ENCODE measurements at places on chromosomes 3 and 15. TPM values are rescaled to one million over a fixed set of nuclear protein-coding genes. Genes with fewer than 3 reads are reported as not detected.

GRCh38 chr15:41512940-41513505 lies 604 bp downstream of the LTK start:
- H3K27ac ChIP-seq: no peak overlapping the region
- no peaks in the 10 kb centered on the region for H3K36me3 ChIP-seq
- H3K4me3 ChIP-seq: peak overlapping the region; percentile 72
- peaks cover 20% of the 10 kb centered on the region for H3K4me1 ChIP-seq

DNA sequence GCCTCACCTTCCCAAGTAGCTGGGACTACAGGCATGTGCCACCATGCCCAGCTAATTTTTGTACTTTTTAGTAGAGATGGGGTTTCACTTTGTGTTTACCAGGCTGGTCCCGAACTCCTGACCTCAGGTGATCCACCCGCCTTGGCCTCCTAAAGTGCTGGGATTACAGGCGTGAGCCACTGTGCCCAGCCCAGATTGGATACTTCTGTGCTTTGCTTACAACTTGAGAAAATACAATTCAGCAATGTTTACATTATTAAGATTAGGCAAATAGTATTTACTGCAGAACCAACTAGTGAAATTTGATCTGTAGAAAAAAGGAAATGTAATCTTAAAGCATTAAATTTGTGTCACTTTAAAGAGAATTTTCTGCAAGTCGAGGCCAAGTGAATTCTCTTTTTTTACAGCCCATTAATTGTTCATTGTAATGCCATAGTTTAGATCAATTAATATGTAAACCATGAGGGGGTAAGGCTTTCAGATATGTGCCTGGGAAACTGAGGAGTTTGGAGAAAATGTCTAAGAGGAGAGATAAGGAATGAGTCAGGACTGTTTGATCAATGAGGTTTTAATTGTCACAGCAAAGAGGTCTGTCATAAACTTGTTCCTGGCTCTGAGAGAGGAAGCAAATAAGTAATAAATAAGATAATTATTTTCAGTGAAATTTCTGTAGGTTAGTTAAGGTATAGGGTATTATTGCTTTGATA lies 15.3 kb downstream of the PYDC2 start:
- H3K27ac ChIP-seq: no peak overlapping the region
- H3K4me1 ChIP-seq: no peaks in the 10 kb centered on the region
- H3K27me3 ChIP-seq: peaks cover 7% of the 10 kb centered on the region
- no peaks in the 10 kb centered on the region for H3K36me3 ChIP-seq
- DNase-seq: no peak

DNA sequence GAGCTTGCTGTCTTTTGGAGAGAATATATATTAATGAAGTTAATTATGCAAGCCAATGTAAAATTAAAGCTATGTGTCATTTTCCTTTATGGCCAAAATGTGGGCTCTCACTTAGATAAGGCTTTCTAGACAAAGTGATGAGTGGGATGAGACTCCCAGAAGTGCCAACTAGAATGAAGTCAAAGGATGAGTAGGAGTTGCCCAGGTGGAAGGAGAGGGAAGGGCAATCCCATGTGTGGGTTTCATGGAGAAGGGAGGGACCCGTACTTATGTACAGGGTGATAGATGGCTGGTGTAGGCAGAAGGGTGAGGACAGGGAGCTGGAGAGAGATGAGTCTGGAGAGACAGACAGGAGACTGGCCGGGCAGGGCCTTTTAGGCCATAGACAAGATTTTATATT lies 239.2 kb downstream of the THRB start:
- peaks cover 2% of the 10 kb centered on the region for H3K36me3 ChIP-seq
- H3K4me3 ChIP-seq: no peak overlapping the region
- DNase-seq: no peak
- no peak overlapping the region for H3K27ac ChIP-seq
- peaks cover 5% of the 10 kb centered on the region for H3K4me1 ChIP-seq

DNA sequence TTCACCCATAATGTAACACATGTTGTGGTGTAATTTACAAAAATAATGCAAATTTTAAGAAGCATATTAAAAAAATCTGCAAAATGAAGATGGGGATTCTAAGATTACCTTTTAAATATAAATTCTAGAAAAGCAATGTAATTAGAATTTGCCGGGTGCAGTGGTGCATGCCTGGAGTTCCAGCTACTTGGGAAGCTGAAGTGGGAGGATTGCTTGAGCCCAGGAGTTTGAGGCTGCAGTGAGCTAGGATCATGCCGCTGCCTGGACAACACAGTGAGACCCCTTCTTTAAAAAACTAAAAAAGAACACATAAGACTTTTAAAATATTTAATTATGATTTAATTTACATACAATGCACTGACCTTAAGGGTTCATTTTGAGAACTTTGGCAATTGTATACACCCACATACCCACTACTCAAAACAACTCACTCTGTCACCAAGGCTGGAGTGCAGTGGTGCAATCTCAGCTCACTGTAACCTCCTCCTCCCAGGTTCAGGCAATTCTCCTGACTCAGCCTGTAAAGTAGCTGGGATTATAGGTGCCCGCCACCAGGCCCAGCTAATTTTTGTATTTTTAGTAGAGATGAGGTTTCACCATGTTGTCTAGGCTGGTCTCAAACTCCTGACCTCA lies 134.0 kb upstream of the TBL1XR1 start:
- no peak for DNase-seq
- H3K4me3 ChIP-seq: no peak overlapping the region
- no peak overlapping the region for H3K27ac ChIP-seq
- no peaks in the 10 kb centered on the region for H3K27me3 ChIP-seq
- H3K4me1 ChIP-seq: peaks cover 38% of the 10 kb centered on the region
- no peaks in the 10 kb centered on the region for H3K36me3 ChIP-seq

GRCh38 chr15:28101983-28102441 lies 2.9 kb upstream of the OCA2 start:
- DNase-seq: no peak
- no peaks in the 10 kb centered on the region for H3K27me3 ChIP-seq
- peaks cover 32% of the 10 kb centered on the region for H3K4me1 ChIP-seq
- no peaks in the 10 kb centered on the region for H3K36me3 ChIP-seq
- H3K4me3 ChIP-seq: no peak overlapping the region
- no peak overlapping the region for H3K27ac ChIP-seq

DNA sequence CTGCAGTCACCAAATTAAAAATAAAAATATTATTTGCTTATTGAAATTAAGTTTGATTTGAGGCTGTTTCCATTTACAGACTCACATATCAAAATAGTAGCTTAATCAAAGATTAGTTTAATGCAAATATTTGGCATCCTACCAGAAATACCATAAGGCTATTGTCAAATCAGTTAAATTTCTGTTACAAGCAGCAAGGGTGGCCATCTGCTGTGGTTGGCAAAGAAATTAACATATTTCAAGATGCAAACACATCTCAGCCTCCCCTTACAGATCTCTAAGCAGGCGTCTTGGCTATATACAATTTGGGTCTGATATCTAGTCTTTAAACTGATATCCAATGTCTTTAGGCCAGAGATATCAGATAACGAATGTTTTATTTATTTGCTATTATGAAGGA lies 83.2 kb upstream of the NEDD4 start:
- no peak overlapping the region for H3K4me3 ChIP-seq
- no peaks in the 10 kb centered on the region for H3K27me3 ChIP-seq
- DNase-seq: no peak
- H3K27ac ChIP-seq: no peak overlapping the region
- peaks cover 4% of the 10 kb centered on the region for H3K4me1 ChIP-seq

DNA sequence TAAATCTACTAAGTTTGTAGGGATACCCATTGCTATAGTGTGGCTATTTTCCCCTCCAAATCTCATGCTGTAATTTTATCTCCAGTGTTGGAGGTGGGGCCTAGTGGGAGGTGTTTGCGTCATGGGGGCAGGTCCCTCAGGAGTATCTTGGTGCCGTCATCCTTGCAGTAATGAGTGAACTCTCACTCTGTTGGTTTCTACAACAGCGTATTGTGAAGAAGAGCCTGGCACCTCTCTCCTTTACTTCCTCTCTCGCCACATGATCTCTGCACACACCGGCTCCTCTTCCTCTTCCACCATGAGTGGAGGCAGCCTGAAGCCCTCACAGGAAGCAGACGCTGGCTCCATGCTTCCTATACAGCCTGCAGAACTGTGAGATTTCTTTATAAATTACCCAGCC lies 34.0 kb upstream of the TRPM1 start:
- no peak overlapping the region for H3K27ac ChIP-seq
- H3K36me3 ChIP-seq: no peaks in the 10 kb centered on the region
- H3K4me1 ChIP-seq: no peaks in the 10 kb centered on the region
- H3K27me3 ChIP-seq: peaks cover 31% of the 10 kb centered on the region
- DNase-seq: peak; percentile 40
- H3K4me3 ChIP-seq: no peak overlapping the region

DNA sequence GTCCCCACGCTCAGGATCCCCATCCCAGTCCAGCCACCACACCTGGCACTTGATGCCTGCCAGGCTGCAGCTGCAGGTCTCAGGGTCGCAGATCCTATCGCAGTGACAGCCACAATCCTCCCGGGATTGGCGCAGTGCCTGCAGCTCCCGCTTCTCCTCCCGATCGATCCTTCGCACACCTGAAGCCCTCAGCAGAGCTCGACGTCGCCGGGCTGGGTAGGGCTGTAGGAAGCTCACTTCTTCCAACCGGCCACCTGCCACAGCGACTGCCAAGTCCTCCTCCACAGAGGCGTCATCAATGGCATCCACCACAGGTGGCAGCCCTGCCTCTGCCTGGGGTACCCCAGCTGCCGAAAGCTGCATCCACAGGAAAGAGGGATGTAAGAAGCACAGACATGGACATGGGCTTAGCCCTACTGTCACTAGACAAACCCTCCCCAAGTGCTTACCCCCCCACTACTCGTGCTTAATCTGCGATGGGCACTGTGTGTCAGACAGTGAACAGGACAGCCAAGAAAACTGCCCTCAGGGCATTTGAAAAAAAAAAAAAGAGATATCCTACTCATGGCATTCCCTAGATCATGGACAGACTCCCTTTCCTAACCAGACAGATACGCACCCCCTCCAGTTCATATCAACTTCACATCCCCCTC lies 9.2 kb downstream of the CSRNP1 start:
- DNase-seq: no peak
- H3K4me3 ChIP-seq: no peak overlapping the region
- H3K27me3 ChIP-seq: no peaks in the 10 kb centered on the region
- peaks cover 29% of the 10 kb centered on the region for H3K36me3 ChIP-seq
- peaks cover 66% of the 10 kb centered on the region for H3K4me1 ChIP-seq
- no peak overlapping the region for H3K27ac ChIP-seq

NOX5 gene
- total RNA-seq: not detected

CHL1 gene
- not detected for total RNA-seq

DNA sequence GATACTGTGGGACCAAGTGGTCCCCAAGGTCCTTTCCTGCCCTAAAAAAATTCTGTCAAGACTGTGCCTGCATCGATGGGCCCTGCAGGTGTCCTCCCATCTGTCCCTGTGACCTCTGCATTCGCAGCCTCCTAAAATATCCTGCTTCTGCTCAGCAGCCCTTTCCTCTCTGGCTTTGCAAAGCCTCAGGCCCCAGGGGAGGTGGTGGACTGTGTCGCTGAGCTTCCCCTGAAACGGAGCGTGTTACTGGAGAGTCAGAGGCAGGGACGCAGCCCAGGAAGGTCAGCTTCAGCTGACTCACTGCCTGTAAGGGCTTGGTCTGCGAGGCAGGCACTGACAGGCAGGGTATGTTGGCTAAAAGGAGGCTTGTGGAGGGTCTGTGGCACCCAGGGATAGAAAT lies 110.0 kb downstream of the RAB11A start:
- no peaks in the 10 kb centered on the region for H3K36me3 ChIP-seq
- H3K4me3 ChIP-seq: no peak overlapping the region
- peaks cover 48% of the 10 kb centered on the region for H3K27me3 ChIP-seq
- DNase-seq: no peak
- peaks cover 4% of the 10 kb centered on the region for H3K4me1 ChIP-seq
- H3K27ac ChIP-seq: no peak overlapping the region

DNA sequence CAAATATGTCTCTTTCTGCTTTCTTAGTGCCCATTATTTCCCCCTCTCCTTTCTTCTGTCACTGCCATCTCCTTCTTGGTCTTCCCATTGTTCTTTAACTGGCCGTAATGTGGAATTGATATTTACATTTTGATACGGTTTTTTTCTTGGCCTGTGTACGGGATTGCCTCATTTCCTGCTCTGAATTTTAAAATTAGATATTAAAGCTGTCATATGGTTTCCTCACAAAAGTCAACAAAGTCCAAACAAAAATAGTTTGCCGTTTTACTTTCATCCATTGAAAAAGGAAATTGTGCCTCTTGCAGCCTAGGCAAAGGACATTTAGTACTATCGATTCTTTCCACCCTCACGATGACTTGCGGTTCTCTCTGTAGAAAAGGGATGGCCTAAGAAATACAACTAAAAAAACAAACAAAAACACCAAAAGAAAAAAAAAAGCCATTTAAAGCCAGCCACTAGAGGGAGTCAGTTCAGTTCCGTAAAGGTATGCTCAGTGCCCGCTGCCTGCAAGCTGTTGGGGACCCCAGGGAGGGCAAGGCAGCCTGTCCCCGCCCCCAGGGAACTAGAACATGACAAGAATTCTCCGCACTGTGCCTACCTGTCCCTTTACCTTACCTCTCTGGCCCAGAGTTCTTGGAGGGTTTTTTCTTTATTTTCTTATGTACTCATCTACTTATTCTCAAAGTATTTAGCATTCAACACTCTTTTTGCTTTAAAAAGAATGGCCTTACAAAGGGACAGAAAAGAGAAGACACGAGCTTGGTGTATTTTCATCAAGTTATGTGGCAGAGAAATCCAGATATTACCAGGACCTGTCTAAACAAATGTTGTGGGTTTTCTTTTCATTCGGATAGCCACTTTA lies 30.0 kb upstream of the NR2E3 start:
- no peaks in the 10 kb centered on the region for H3K36me3 ChIP-seq
- peak; percentile 69 for DNase-seq
- peak overlapping the region; percentile 39 for H3K27ac ChIP-seq
- peaks cover 7% of the 10 kb centered on the region for H3K27me3 ChIP-seq
- H3K4me1 ChIP-seq: peaks cover 12% of the 10 kb centered on the region

GOLGA6B gene
- total RNA-seq: not detected

GRCh38 chr3:43810797-43811196 lies 120.1 kb downstream of the ABHD5 start:
- no peak overlapping the region for H3K27ac ChIP-seq
- H3K4me3 ChIP-seq: no peak overlapping the region
- H3K4me1 ChIP-seq: no peaks in the 10 kb centered on the region
- H3K36me3 ChIP-seq: no peaks in the 10 kb centered on the region
- DNase-seq: no peak
- peaks cover 38% of the 10 kb centered on the region for H3K27me3 ChIP-seq

DNA sequence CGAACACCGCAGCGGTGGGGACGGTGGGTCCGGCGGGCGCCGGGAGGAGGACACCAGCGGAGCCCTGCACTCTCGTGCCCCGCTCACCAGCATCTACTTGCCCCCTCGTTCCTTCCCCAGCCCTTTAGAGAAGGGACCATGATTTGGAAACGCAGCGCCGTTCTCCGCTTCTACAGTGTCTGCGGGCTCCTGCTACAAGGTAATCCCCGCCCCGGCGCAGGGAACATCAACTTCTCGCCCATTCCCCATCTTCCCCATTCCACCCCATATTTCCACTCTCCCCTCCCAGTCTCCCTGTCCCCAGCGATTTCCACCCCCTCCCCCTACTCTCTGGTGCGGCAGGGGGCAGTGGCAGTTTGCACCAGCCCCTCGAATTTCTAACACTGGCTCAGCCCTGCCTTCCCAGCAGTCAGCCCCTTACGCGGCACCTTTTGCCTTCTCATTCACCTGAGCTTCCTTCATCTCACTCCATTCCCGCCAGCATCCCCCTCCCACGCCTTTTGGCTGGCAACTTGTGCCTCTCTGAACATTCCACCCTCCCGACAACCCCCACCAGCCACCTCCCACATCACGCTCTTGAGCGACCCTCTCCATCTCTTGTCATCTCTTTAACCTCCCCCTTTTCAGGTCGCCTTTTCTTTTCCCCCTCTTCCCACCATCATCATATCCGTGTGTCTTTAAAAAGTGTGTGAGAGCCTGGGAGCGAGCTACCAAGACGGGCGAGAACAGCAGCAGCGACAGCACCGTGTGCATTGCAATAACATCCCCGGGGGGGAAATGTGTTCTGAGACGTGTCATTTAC lies 882 bp downstream of the CADM2 start:
- no peaks in the 10 kb centered on the region for H3K36me3 ChIP-seq
- H3K4me3 ChIP-seq: peak overlapping the region; percentile 76
- H3K27me3 ChIP-seq: peaks cover 46% of the 10 kb centered on the region
- H3K4me1 ChIP-seq: peaks cover 11% of the 10 kb centered on the region
